ENCODE measurements at places on chromosomes 12 and 14. TPM values are rescaled to one million over a fixed set of nuclear protein-coding genes. Genes with fewer than 3 reads are reported as not detected.

- DNase-seq, result no peak
These were observed 118.5 kb upstream of the NPAS3 start for GRCh38 chr14:32820181-32820580.

The AP5M1 gene
- total RNA-seq, result 15.2 TPM

GRCh38 chr14:53409289-53409688, 256.2 kb upstream of the DDHD1 start:
- DNase-seq, result no peak

The TPH2 gene
- total RNA-seq, result not detected

The SELPLG gene
- total RNA-seq, result 0.51 TPM

DNA sequence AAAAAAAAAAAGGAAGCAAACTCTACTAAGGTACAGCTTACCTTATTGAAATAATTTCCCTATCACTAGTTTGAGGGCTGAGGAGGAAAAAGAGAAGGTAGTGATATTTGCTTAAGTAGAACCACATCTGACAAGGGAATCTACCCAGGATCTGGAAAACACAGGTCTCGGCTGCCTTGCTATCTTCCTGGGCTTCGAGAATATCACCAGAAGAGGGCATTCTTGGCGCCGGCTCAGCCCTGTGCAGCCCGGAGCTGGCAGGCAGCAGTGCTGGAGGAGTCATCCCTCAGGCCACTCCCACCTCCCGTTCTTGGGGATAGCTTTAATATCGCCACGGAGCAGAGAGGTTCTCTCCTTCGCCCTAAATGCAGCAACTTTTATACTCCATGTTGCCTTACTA, 1181.2 kb downstream of the VRK1 start:
- peak; percentile 72 for DNase-seq

DNA sequence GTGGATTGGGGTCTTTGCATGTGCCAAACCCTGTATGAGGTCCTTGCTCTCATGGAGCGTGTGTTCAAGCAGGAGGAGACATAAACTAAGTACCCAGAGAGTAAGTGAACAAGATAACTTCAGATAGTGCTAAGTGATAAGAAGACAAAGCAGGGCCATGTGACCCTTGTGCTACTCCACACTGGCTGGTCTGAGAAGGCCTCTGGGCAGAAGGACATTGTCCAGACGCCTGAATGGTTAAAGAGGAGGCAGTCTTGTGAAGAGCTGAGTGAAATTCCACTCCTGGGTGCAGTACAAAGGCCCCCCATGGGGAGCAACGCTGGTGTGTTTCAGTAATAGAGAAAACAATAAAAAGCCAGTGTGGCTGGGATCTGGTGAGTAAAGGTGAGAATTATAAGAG, 93.3 kb upstream of the RIC8B start:
- no peak for DNase-seq

The TSPAN11 gene
- 2.6 TPM for total RNA-seq

The TCL1B gene
- not detected for total RNA-seq

The ZDHHC22 gene
- not detected for total RNA-seq

DNA sequence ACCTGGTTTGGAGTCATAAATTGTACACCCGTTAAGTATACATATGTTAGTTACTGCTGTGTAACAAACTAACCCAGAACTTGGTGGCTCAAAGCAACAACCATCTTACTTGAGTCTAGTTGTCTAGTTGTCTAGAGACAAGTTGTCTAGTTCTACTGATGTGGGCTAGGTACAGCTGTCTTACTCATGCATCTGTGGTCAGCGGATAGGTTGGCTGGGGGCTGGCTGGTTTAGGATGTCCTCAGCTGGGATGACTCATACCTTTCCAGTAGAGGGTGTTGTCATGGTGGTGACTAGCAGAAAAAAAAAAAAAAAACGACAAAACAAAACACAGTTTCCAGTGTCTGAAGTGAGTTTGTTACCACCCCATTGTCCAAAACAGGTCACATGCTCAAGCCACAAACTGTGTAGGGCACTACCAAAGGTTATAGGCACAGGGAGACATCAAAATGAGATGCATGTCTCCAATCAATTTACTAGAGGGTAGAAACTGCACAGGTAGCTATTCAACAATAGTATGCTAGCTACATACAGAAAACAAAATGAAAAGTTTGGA, 680.3 kb downstream of the MED13L start:
- peak; percentile 60 for DNase-seq

GRCh38 chr14:70188659-70189455, at the start of gene SLC8A3:
TSS of gene SLC8A3 (minus strand) at chr14:70188951. CDS start at chr14:70168422, 20,529 bp downstream.
- peak; percentile 42 for DNase-seq

The DBX2 gene
- total RNA-seq, result not detected

- DNase-seq, result no peak
These were observed 14.2 kb upstream of the ANKRD9 start for GRCh38 chr14:102523569-102524450.

- DNase-seq, result no peak
These were observed 7.6 kb downstream of the SUSD6 start for GRCh38 chr14:69619012-69619411.

GRCh38 chr12:76680940-76681339, 83.0 kb upstream of the ZDHHC17 start:
- DNase-seq, result peak; percentile 15

- no peak for DNase-seq
These were observed 65.5 kb upstream of the BEGAIN start for GRCh38 chr14:100652744-100653143.

GRCh38 chr14:72617391-72618031, 276.4 kb downstream of the DPF3 start:
- peak; percentile 82 for DNase-seq

GRCh38 chr12:22407397-22407796, 72.9 kb upstream of the ST8SIA1 start:
- no peak for DNase-seq

GRCh38 chr14:58563978-58564377, 73.8 kb upstream of the DACT1 start:
- DNase-seq, result no peak

The CNTN1 gene
- total RNA-seq, result 0.26 TPM

DNA sequence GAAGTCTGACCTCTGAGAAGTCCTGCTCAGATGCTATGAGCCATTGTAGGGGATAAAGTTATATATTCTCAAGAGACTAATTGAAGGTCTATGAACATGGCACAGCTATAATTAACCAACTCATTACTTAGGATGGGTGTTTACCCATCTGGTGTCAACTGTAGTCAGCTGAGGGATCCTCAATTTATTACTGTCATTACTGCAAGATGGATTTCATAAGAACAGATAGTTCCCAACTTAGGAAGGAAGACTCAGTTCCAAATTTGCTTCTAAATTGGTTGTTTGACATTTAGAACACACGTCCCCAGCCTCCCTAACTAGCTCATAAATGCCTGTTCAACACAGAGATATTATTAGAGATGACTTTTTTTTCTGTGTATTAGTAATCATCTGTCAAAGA, 81.4 kb downstream of the FRMD6 start:
- DNase-seq, result no peak

- peak; percentile 46 for DNase-seq
These were observed 21.3 kb downstream of the CLEC2A start for GRCh38 chr12:9910716-9911421.

The FAM186B gene
- 0.51 TPM for total RNA-seq

DNA sequence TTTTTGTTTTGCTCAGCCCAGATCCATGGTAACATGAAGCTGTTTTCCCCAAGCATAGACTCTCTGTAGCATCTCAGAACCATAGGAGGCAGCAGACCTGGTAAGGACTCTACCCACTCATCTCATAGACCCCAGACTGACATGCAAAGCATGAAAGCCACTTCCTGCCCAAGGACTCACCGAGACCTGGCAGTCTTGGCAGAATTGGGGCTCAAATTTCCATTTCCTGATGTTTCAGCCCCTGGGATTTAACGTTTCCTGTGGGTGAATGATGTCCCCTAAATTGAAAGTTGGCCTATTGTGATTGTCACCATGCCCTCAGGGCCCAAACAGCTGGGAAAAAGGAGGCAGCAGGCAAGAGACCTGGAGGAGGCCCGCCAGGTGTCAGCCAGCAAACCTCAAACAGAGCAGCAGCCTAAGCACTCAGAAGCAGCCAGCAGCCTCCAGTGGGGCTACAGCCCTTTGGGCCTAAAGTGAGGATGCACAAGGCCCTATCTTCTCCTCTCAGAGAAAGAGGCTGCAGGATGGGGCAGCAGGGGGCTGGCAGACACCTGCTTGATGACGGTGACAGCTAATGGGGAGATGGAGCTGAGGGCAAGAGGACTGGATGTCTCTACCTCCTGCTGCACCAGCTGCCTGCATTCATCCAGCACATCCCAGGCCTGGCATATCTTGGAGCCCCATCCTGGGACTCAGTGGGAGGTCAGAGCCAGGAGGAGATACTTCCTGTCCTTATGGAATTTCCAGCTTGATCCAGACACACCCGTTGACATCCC, 8.5 kb downstream of the KRT85 start:
- DNase-seq, result no peak

The RHEBL1 gene
- total RNA-seq, result 0.33 TPM

The METTL1 gene
- total RNA-seq, result 3.5 TPM

The POC1B gene
- total RNA-seq, result 16.7 TPM

GRCh38 chr14:77710364-77710763, 2.5 kb downstream of the SLIRP start:
- DNase-seq, result no peak
